ENCODE measurements at places on chromosomes 5 and 9.

DNA sequence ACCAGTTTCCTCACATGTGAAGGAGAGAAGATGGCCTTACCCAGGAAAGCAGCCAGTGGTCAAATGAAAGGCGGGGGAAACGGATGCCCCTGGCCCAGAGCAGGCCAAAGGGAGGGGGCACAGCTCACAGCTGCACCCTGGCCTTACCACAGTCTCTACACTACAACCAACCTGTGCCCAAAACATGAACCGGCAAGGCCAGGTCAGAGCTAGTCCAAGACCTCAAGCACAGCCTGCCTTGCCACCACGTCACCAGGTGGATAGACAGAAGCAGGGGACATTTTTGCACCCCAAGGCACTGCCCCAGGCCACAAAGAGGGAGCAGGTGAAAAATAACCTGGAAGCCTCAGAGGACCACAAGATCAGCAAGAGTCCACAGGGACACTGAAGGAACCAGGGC lies 4.5 kb downstream of the GRIN1 start:
- DNase-seq: no peak
- no peak overlapping the region for H3K27ac ChIP-seq
- H3K27me3 ChIP-seq: no peaks in the 10 kb centered on the region

DNA sequence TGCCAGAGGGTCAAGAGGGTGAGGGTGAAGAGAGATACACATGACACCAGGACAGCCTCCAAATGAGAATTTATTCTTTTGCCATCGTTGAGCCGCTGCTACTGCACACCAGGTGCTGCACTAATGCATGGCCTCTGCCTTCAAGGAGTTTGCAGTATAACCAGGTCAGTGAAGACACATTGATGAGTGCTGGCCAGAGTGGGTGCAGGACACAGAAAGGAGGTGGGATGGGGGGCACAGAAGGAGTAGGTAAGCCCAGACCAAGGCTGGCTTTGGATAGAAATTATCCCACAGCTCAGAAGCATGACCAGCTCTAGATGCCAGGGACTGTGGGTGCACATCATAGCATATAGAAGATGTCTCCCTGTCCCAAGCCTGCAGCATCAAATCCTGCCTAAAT lies 38.0 kb downstream of the FOXI1 start:
- no peak overlapping the region for H3K27ac ChIP-seq
- H3K27me3 ChIP-seq: no peaks in the 10 kb centered on the region
- no peaks in the 10 kb centered on the region for H3K4me1 ChIP-seq
- DNase-seq: no peak
- no peaks in the 10 kb centered on the region for H3K36me3 ChIP-seq
- no peak overlapping the region for H3K4me3 ChIP-seq

DNA sequence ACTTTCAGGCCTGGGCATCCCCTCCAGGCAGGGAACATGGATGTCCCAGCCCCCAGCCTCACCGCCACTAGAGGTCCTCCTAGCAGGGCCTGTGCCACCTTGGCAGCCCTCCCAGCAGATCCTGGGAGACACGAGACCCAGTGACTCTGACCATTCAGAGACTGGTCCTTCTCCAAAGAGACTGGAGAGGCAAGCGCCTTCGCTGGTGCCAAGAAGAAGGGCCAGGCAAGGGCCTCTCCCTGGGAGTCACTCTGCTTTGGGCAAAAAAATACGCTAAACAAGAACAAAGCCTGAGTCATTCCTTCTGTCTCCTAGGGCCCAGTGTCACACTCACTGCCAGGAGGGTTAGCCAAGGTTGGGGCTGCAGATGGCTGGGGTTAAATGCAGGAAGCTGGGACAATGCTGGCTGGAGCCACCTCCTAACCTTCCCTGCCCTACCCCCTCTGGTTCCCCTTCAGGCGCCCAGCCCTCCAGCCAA lies 35.3 kb upstream of the SMIM23 start:
- no peaks in the 10 kb centered on the region for H3K27me3 ChIP-seq
- H3K27ac ChIP-seq: no peak overlapping the region
- no peak for DNase-seq
- H3K36me3 ChIP-seq: no peaks in the 10 kb centered on the region

DNA sequence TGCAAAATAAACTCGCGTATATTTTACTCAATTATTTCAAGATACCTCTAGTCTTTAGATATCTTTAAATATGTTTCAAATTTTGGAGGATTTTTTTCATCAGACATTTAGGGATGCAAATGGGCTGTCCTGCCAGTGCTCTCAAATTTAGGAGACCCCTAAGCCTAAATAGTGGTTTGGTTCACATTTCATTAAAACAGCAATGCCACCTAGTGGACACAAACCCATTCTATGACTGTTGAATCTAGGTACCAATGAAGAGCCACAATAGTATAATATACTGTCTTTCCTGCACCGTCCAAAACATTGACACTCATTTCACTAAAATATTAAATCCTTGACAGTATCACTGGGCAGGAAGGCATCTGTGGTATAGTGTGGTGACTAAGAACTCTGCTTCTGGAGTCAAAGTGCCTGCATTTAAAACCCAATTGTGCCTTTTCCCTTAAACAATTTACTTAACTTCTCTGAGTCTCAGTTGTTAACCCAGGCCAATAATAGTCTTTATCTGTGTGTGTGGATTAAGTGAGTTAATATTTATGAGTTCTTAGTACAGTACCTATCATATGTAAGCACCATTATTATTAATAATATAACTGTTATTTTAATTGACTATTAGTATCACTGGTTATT lies 148.0 kb downstream of the RORB start:
- no peaks in the 10 kb centered on the region for H3K4me1 ChIP-seq
- no peaks in the 10 kb centered on the region for H3K27me3 ChIP-seq
- no peak overlapping the region for H3K4me3 ChIP-seq
- DNase-seq: no peak
- H3K27ac ChIP-seq: no peak overlapping the region

- no peaks in the 10 kb centered on the region for H3K27me3 ChIP-seq
- no peaks in the 10 kb centered on the region for H3K4me1 ChIP-seq
- DNase-seq: no peak
- no peak overlapping the region for H3K27ac ChIP-seq
- H3K4me3 ChIP-seq: no peak overlapping the region
These were observed 84.9 kb downstream of the SLCO4C1 start for GRCh38 chr5:102211165-102211564.

- H3K4me3 ChIP-seq: no peak overlapping the region
- no peaks in the 10 kb centered on the region for H3K27me3 ChIP-seq
- no peaks in the 10 kb centered on the region for H3K4me1 ChIP-seq
These were observed 92.4 kb downstream of the ARL15 start for GRCh38 chr5:54217826-54218503.

DNA sequence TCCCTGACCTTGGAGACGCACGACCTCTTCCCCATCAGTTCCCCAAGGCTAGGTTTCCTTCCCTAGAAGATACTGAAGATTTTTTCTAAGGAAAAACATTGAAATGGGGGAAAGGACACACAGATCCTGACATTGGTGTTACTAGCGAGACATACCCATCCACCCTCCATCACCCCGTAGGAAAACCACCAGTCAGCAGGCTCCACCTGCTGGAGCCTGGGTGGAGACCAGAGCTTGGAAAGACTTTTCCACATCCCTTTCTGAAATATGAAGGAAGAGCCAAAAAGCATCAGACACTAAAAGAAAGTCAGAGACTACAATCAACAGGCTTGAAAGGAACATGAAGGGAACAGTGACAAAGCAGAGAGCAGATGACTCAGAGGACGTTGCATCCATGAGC lies 638.0 kb downstream of the IRX1 start:
- DNase-seq: no peak
- no peaks in the 10 kb centered on the region for H3K27me3 ChIP-seq
- H3K4me3 ChIP-seq: no peak overlapping the region

Data from Peyer's patch (tissue), 4 donors.